ENCODE measurements at places on chromosomes 6 and 20.

- DNase-seq = no peak
Measured at GRCh38 chr20:16111852-16112412, 461.3 kb downstream of the KIF16B start.

DNA sequence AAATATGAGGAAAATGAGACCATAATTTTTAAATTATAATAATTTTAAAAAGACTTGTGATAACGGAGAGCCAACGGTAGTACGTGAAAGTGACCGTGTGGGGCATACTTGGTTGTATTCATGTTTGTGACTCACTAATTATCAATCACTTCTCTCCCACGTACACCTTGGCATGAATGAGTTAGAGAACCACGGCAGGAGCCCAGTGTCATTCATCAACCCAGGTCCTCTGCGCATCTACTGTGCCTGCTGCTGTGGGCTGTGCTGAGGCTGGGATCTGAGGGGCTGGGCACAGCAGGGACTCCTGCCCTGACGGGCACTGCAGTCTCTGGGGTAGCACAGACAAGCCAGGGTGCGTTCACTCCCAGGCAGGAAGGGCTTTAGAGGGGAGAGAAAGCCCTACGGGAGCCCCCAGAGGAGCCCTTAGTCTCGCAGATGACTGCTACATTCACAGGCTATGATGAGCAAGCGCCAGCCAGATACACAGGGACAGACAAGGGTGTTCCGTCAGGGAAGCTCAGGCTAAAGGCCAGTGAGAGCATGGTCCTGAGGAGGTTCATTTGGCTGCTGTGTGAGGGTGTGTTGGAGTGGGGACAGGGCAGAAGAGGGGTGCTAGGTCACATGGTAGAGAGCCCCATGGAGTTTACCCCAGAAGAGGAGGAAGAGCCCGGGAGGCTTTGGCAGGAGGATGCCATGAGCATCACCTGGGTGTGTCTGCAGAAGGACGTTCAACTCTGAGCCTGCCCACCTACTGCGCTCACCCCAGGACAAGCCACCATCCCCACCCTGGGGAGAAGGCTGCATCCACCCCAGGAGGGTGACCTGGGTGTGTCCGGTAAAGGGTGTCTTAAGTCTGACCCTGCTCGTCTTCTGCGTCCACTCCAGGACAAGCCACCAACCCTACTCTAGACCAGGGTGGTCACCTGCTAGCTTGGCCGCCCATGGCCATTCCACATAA, 8.2 kb upstream of the RPS6KA2 start:
- no peak for DNase-seq

- DNase-seq = no peak
Measured at GRCh38 chr6:2063547-2063946, 181.9 kb downstream of the GMDS start.

DNA sequence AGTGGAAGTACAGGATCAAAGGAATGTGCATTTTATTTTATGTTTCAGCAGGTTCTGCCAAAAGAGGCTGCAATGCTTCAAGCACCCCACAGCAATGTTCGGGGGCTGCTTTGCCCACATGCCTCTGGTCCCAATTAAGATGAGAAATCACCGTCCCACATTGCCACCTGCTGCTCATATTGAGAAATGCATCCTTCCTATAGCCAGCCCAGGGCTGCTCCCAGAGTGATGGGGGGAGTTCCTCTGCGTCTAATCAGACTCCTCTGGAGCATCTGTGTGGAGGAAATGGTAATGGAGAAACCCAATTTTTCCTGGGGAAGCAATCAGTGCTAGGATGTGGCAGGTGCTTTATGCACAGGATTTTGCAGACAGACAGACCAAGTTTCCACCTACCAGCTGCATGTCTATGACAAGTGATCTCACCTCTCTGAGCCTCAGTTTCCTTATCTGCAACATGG, 33.7 kb downstream of the PTGIS start:
- DNase-seq = peak; percentile 46

DNA sequence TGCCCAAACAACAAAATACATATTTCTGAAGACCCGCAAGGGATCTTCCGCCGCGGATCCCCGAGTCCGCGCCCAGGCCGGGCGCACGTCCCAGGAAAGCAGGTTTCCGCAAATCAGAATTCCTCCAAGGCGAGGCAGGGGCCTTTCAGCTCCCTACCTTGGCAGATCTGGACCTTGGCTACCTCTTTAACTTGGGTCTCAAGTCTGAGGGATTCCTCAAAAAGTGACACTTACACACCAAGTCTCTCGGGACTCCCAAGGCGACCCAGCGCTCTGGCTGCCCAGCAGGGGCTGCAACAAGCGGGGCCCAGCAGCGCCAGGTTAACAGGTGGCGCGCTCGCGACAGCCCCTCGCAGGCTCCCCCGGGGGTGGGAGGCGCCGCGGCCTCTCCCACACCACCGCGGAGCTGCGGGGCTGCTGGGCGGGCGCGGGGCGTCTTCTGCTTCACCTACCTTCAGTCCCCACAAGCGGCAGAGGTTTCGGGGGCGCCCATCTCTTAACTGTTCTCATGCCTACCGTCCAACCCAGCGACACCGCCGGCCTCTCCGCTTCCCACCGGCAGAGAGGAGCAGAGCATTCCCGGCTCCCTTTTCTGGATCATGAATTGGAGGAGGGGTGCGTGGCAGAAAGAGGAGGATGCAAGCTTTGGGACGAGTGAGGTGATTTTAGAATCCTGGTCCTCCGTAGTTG, 414 bp downstream of the SIM1 start:
- DNase-seq = no peak

DNA sequence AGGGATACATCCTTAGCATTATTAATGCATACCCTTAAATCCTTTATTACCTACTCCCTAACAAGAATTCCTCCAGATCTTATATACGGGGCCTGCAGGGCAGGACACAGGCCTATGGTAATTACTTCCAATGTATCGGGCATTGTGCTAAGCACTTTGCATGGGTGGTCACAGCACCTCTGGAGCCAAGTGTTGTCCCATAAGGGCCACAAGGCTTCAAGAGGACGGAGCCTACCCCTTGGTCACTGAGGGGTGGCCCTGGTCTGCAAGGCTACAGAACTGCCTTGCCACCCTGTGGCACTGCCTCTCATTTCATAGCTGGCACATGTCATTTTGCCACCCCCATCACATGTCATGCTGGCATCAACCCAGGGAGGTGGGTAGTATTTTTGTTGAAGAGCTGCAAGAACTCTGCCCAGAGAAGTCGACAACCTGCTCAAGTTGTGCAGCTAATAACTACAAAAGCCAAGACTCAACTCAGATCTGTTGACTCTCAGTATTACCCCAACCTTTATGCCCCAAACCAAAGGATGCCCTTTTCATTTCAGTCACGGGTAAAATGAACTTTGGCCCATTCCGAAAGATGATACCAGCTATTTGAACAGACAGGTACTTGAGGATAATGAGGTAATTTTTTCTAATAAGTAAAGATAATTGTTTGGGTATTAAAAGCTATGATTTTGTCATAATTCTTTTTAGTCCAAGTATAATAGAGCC, 144.1 kb upstream of the AKAP12 start:
- no peak for DNase-seq

DNA sequence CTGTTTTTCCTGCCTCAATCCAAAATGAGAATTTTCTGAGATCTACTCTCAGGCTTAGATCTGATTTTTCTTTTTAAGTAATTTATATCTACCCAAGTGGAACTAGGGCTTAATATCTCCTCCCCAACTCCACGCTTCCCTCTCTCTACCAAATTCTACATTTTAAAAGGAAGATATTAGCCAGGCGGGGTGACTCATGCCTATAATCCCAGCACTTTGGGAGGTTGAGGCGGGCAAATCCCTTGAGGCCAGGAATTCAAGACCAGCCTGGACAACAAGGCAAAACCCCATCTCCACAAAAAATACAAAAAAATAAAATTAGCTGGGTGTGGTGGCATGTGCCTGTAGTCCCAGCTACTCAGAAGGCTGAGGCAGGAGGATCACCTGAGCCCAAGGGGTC, 61.0 kb downstream of the MTFR2 start:
- DNase-seq = no peak

DNA sequence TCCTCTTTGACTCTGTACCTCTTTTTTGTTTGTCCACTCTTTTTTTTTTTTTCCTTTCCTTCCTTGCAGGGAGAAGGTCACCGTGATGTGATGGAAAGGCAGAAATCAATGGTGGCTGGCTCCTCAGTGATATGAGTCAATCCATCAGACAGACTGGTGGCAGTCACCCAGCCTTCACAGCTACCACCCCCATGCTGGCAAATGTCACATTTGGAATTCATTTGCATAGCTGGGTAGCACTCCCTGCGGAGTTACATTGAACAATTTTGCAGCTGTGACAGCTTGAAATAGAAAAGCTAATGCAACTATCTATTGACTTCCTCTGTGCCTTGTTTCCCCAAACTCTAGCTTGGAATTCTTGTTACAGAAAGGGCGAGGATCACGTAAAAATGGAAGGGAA, 668.4 kb downstream of the C6orf118 start:
- no peak for DNase-seq

DNA sequence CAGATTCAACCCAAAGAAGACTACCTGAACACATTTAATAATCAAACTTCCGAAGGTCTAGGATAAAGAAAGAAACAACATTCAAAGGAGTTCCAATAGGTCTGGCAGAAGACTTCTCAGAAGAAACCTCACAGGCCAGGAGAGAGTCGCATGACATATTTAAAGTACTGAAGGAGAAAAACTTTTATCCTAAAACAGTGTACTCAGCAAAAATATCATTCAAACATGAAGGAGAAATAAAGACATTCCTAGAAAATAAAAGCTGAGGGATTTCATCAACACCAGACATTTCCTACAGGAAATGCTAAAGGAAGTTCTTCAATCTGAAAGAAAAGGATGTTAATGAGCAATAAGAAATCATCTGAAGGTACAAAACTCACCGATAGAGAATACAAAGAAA, 108.6 kb downstream of the BTBD9 start:
- DNase-seq = no peak

Measured in dermis microvascular lymphatic vessel endothelial cell (primary cell).